ENCODE measurements at places on chromosomes 13 and 19. TPM values are rescaled to one million over a fixed set of nuclear protein-coding genes. Genes with fewer than 3 reads are reported as not detected.

DNA sequence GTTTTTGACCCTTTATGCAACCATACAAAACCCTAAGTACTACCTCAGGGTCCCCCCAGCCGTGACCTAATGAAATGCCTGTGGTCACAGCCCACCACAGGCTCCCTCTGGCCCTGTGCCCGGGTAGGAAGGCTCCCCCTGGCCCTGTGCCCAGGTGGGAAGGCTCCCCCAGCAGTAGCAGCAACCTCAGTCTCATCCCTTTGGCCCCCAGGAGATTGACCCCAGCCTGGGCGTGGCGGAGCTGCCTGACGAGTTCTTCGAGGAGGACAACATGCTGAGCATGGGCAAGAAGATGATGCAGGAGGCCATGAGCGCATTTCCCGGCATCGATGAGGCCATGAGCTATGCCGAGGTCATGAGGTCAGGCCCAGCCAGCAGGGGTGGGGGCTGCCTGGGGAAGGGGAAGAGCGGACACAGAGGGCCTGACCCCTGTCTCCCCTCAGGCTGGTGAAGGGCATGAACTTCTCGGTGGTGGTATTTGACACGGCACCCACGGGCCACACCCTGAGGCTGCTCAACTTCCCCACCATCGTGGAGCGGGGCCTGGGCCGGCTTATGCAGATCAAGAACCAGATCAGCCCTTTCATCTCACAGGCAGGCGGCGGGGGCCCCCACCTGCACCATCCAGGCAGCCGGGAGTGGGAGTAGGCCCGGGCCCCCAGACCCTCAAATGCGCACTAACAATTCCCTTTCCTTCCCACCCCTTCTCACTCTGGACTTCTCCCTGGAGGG, 6.3 kb upstream of the BEST2 start:
- peaks cover 41% of the 10 kb centered on the region for H3K36me3 ChIP-seq
- no peak for DNase-seq
- no peaks in the 10 kb centered on the region for H3K27me3 ChIP-seq
- no peak overlapping the region for H3K4me3 ChIP-seq
- H3K4me1 ChIP-seq = peaks cover 4% of the 10 kb centered on the region
- H3K27ac ChIP-seq = no peak overlapping the region

- no peak for DNase-seq
- peaks cover 18% of the 10 kb centered on the region for H3K27me3 ChIP-seq
- H3K27ac ChIP-seq = no peak overlapping the region
- H3K4me3 ChIP-seq = no peak overlapping the region
These were observed 5.4 kb downstream of the SMAD9 start for GRCh38 chr13:36914648-36915047.

DNA sequence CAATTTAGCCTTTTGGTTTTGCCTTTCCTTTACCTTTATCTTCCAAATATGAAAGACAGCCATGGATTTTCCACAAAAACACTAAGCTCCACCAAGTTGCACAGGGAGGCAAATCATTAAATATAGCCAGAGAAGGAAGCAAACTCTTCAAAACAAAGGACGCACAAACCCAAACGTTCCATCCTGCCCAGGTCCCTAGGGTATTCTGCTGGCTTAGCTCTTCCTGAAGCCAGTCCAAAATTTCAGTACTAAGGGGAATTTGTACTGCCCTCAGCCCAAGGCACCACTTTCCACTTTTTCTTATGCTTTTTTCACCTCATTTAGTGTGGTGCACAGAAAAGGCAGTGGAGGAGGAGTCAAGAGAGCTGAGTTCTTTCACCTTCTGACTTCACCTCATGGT, 169.9 kb downstream of the FLT1 start:
- DNase-seq = no peak
- no peaks in the 10 kb centered on the region for H3K36me3 ChIP-seq
- no peaks in the 10 kb centered on the region for H3K4me1 ChIP-seq
- no peak overlapping the region for H3K4me3 ChIP-seq

DNA sequence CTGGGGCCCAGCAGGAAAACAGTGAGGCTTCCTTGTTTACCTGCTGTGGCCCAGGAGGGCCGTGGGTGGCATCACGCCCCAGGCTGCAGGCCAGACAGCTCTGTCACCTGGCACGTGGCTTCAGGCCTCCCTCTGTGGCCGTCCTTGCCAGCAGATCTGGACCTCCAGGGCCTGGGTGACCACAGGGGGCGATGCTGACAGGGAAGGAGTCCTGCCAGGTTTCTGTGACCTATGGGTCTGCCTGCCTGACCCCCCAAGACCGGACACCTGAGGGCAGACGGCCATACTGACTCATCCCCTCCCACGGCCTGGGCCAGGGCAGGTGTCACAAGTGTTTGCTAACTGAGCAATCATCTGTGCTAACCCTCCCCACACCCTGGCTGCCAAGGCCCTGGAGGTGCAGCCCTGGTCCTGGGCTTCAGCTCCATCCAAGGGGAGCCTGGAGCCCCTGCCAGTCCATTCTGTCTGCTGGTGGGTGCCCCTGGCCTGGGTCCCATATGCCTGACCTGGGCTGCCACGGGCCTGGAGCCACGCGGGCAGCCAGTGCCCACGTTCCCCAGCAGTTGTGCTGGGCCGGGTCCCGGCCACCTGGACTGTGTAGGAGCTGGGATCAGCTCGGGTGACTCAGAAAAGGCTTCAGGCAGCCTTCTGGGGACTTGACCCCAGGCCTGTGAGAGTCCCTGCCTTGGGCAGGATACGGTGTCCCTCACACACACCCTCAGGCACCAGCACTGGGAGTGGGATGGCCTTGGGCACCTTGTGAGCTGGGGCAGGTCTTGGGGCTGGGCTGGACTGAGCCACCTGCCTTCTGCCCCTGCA, 3.7 kb downstream of the CDC34 start:
- no peak overlapping the region for H3K4me3 ChIP-seq
- H3K4me1 ChIP-seq = peaks cover 14% of the 10 kb centered on the region
- DNase-seq = no peak
- peaks cover 5% of the 10 kb centered on the region for H3K27me3 ChIP-seq
- peaks cover 24% of the 10 kb centered on the region for H3K36me3 ChIP-seq

DNA sequence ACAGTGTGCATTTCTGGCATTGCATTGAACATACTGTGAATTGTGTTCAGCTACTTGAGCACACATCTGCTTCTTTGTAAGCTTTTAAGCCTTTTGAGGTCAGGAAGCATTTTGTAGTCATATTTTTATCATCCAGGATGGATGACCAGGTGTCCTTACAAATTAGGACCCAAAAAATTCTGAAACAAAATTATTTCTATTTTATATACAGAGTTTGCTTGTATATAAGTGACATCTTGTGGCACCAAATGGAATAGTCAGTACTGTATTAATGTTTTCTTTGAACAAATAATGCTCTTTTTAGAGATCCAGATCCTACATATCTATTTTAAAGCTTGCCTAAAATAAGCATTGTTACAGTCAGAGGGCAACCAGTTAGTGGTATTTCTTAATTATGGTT, 9.5 kb upstream of the SUPT20H start:
- H3K27ac ChIP-seq = no peak overlapping the region
- H3K36me3 ChIP-seq = no peaks in the 10 kb centered on the region
- DNase-seq = no peak
- H3K4me3 ChIP-seq = no peak overlapping the region

- H3K4me3 ChIP-seq = no peak overlapping the region
- no peaks in the 10 kb centered on the region for H3K27me3 ChIP-seq
These were observed 12.1 kb upstream of the CYP2A6 start for GRCh38 chr19:40862333-40862732.

- H3K36me3 ChIP-seq = peaks cover 39% of the 10 kb centered on the region
- no peak for DNase-seq
- no peak overlapping the region for H3K4me3 ChIP-seq
- H3K4me1 ChIP-seq = no peaks in the 10 kb centered on the region
These were observed 7.4 kb downstream of the MICOS13 start for GRCh38 chr19:5672708-5673459.

DNA sequence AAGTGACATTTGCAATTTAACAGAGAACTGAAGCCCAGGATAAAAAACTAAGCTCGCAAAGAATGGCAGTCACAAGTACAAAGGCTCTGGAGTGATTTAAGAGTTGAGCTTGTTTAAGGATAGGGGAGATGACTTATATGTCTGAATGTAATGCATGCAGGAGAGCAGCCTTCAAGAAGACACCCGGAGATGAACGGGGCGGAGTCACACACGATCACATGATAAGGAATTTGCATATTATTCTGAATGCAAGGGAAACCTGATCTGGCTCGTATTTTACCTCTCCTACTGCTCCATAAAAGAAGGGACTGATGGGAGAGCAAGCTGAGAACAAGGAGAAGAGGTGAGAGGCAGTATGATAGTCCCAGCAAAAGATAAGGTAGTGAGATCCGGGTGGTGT, 12.9 kb downstream of the TBC1D4 start:
- H3K27ac ChIP-seq = no peak overlapping the region
- no peaks in the 10 kb centered on the region for H3K36me3 ChIP-seq
- H3K4me1 ChIP-seq = no peaks in the 10 kb centered on the region
- H3K27me3 ChIP-seq = no peaks in the 10 kb centered on the region
- DNase-seq = no peak

GRCh38 chr13:46339035-46339666, 47.9 kb downstream of the RUBCNL start:
- peaks cover 3% of the 10 kb centered on the region for H3K36me3 ChIP-seq
- no peaks in the 10 kb centered on the region for H3K27me3 ChIP-seq
- DNase-seq = no peak

The ZNF345 gene
- 6.9 TPM for total RNA-seq

The TMEM255B gene
- total RNA-seq = 0.61 TPM

The UNC13A gene
- total RNA-seq = 0.19 TPM

The SERPINE3 gene
- 0.05 TPM for total RNA-seq

The SLC25A15 gene
- total RNA-seq = 14.5 TPM

The CYP4F3 gene
- 0.24 TPM for total RNA-seq

The OVOL3 gene
- total RNA-seq = not detected
